ENCODE measurements at places on chromosomes 5 and 9. TPM values are rescaled to one million over a fixed set of nuclear protein-coding genes. Genes with fewer than 3 reads are reported as not detected.

DNA sequence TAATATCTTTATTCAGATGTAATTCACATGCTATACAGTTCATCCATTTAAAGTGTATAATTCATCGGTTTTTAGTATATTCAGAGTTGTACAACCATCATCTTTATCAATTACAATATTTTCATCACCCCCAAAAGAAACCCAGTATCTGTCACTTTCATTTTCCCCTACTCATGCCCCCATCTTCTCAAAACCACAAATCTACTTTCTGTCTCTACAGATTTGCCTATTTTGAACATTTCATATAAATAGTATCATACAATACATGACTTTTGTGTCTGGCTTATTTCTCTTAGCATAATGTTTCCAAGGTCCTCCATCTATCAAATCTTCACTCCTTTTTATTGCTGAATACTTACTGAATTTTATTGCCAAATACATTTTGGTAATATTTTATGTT is 305.1 kb upstream of the SGCD start:
- no peak for DNase-seq

DNA sequence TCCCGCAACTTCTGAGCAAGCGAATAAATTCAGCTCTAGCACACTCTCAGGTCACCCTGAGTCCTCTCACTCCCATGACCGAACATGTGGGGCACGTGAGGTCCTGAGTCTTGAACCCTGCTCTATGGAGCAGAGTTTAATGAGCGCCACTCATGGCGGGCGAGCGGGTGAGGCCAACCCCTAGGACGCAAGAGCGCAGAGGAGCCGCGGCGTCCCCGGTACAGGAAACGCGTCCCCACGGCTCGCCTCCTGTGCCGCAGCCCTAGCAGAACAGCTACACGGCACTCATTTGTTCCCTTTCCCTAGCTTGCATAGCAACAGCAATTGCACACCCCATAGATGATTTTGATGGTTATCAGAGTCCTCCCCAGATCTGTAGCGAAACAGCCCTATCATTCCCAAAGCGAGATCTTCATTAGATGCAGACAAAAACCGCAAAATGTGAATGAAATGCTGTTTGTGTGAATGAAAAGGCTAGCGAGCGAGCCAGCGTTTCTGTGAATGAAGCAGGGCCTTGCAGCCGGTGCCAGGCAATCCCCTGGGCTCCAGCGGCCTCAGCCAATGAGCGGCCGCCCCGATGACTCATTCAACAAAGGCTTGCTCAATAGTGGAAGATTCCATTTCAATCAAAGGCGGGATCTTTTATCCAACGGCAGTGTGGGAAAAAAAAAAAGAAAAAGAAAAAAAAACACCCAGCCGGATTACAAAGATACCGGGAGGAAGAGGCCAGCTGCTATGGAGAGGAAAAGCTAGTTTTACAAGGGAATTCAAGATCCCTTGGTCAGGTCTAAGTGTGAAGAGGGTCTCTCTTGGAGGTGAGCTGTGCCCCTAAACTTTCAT is 1.5 kb upstream of the SHC3 start:
- peak; percentile 79 for DNase-seq

- no peak for DNase-seq
Observed at GRCh38 chr5:88677943-88678769, 204.8 kb downstream of the MEF2C start.

DNA sequence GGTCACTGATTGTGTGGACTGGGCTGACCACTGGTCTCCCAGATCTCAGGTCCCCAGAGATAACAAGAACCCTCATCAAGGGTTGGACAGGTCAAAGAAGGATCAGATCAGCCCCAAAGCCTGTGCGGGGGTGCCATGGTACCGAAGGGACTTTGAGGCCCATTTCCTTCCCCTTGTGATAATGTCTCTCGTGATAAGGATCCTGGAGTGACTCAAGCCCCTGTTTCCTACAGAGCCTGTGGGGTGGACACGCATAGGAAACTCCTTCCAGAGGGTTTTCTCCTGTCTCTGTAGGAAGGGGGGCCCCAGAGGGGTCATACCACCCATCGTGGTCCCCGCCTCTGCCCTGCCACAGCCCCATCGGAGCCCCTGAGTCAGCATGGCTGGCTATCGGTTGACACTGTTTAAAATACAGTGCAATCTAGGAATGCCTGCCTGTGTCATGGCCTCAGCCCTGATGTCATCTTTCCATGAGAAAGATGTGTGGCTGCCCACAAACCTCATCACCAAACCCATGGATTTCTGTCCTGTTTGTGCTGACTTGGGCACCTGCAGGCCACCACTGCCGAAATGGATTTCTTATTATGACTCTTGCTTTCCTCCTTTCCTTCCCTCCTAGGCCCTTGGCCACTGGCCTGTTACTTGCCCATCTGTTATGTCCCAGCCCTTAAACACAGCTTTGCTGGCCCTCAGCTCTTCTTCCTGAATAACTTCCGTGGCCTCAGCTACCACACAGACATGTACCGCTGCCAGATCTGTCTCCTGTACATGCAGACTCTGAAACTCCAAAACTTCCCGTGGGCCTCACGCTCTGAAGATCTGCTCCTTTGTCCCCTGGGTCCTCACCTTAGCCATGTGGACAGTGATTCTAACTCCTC is 2.9 kb upstream of the CSF2 start:
- DNase-seq, result no peak

- DNase-seq, result no peak
Observed at GRCh38 chr5:122172207-122172606, 42.9 kb downstream of the ZNF474 start.

- peak; percentile 17 for DNase-seq
Observed at GRCh38 chr9:5714501-5715401, 85.8 kb downstream of the RIC1 start.

- peak; percentile 62 for DNase-seq
Observed at GRCh38 chr5:56585999-56586691, 229.2 kb upstream of the MAP3K1 start.

DNA sequence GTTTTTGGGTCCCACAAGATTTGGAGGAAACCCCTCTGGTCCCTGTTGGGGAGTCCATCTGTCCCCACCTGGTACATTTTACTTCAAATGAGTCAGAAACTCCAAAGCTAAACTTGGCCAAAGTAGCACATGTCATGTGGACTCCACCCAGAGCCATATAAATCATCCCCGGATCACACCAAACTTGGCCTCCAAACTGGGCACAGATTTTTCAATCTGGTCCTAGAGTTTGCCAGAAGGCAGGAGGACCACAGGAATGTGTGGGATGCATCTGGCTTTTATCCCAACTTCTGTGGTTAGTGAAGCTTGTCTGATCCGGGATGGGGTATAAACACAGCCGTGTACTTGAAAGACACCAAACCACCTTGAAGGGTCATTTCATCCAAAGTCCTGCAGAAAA is 66.3 kb downstream of the MAT2B start:
- no peak for DNase-seq

The TAF11L5 gene
- polyA plus RNA-seq, result not detected

The FAM151B gene
- polyA plus RNA-seq, result 3.2 TPM

The ZNF608 gene
- 70.2 TPM for polyA plus RNA-seq

The GEMIN5 gene
- polyA plus RNA-seq, result 23.1 TPM
